K562 (cell line): ENCODE measurements at places on chromosomes 5 and 9. TPM values are rescaled to one million over a fixed set of nuclear protein-coding genes. Genes with fewer than 3 reads are reported as not detected.

- DNase-seq, result no peak
These were observed 407.0 kb downstream of the PDE4D start for GRCh38 chr5:59486508-59486907.

GRCh38 chr5:44321144-44321725 is 68.0 kb downstream of the FGF10 start:
- no peak for DNase-seq

DNA sequence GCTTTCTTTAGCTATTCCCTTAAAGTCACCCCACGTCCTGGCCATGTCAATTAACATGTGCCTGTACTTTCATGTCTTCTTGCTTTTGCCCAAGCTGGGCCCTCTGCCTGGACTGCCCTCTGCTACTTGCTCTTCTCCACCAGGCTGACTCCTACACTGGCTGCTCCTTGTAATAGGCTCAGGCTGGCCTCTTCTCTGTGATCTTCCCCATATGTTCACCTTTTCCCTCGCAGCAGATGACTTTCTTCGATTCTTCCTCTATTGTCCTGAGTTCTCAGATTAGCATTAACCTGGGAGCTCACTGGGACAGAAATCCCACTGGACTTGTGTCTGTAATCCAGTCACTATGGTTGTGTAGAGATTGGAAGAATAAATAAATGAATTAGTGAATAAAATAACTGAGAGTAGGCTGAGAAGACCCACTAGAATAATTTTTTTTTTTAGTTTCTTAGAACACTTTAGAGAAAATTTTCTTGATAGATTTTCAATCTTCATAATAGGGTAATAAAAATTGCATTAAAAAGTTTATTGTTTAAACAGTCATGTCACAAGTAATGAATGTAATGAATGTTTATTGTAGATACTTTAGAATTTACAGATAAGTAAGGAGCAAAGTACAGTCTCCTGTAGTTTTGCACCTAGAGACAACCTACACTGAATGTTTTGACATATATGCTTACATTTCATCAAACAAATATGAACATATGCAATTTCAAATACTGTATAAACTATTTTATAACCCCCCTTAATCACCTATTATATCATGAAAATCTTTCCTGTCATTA is 47.4 kb upstream of the TNFSF15 start:
- no peak for DNase-seq

The COL15A1 gene
- 4.9 and 5.1 TPM in 2 replicates for total RNA-seq

The ZNF354C gene
- total RNA-seq, result 0.02 and 0.07 TPM in 2 replicates
